ENCODE measurements at places on chromosomes 16 and 17. TPM values are rescaled to one million over a fixed set of nuclear protein-coding genes. Genes with fewer than 3 reads are reported as not detected.

GRCh38 chr16:49809062-49809461 is 46.9 kb downstream of the ZNF423 start:
- no peaks in the 10 kb centered on the region for H3K4me1 ChIP-seq
- no peaks in the 10 kb centered on the region for H3K36me3 ChIP-seq
- DNase-seq = no peak
- no peak overlapping the region for H3K4me3 ChIP-seq
- H3K27me3 ChIP-seq = no peaks in the 10 kb centered on the region

DNA sequence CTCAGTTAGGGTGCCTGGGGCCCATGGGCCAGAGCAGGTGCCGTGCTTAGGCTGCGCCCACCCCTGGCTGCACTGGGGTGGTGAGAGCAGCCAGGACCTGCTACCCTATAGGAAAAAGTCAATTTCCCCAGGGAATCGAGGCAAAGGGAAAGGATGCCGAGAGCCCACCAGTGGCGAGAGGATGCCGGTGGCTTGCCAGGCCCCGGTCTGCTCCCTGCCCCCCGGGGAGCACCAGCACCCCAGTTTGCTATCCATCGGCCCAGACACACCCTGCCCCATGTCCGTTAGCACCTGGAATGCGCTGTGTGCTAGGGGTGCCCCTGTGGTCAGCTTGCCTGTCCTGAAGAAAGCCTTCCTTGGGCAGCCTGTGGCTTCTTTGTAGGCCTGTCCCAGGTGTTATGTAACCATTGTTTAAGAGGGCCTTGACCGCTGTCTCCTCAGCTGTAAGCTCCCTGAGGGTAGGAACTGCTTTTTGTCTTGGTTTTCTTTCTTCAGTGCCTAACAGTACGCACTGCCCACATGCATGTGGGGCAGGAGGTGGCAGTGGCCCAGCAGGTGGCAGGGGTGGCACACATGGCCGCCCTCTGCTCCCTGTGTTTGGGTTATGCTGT is 40.8 kb downstream of the NT5M start:
- H3K4me3 ChIP-seq = no peak overlapping the region
- DNase-seq = no peak
- H3K4me1 ChIP-seq = no peaks in the 10 kb centered on the region
- H3K27me3 ChIP-seq = peaks cover 4% of the 10 kb centered on the region
- H3K36me3 ChIP-seq = no peaks in the 10 kb centered on the region

DNA sequence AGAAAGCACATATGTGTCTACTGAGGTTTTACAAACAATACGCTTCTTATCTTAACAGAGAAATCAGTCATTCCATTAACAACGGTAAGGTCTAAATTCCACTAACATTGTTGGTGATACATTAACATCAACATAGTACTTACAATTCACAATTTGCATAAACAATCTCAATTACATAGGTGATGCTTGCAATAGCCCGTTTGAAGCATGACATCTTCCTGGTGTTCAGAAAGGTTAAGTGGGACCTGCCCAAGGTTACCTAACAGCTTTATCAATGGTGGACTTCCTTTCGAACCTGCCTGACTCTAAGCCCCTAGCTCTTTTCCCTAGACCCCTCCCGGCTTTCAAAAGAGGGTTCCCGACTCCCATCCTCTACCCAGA is 699 bp downstream of the FAM222B start:
- peak overlapping the region; percentile 97 for H3K4me3 ChIP-seq
- DNase-seq = no peak
- peaks cover 24% of the 10 kb centered on the region for H3K4me1 ChIP-seq

DNA sequence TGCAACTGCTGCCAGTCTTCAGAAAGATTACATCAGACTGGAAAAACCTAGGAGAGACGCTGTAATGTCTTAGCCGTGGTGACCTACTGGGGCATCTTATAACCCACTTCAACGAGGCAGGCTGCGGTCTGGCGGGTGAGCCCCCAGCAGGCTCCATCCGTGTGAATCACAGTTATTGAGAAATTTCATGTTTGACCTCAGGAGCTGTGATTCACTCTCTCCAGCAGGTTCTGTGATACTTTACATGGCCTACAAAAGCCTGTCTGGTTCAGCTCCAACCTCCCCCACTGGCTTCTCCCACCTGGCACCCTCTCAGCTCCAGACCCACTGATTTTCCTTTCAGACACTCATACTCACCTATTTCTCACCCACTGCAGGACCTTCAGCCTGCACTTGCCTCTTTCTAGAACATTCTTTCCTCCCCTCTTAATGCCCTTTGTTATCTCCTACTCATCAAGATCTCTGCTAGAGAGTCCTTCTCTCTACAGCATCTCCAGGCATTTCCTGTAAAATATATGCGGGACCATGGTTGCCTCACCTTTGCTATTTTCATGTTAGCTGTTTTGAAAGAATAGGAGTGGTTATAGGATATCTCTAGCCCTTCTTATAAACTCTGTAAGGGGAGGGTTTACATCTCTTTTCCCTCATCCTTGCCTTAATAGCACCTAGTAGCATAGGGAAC is 227.9 kb downstream of the MAF start:
- peaks cover 6% of the 10 kb centered on the region for H3K36me3 ChIP-seq
- H3K4me3 ChIP-seq = no peak overlapping the region
- no peak overlapping the region for H3K27ac ChIP-seq

DNA sequence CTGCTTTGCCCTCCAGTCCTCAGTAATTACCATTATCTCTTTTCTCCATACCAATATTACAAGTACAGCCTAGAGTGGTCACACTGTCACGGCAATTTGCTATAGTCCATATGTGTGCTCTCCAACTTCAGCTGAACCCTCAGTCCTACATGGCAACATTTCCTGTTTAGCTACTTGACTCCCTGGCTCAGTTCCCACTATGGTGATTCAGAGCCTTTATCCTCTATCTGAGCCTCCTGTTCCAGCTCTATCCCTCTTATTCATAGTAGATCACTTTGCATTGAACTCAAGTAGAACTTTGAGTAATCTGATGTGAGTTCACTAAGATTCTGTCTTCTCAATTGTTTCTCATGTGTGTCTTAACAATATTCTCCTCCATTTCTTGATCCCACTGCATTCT is 43.7 kb upstream of the GOSR1 start:
- no peak overlapping the region for H3K27ac ChIP-seq
- no peak for DNase-seq
- H3K4me1 ChIP-seq = peaks cover 18% of the 10 kb centered on the region
- H3K4me3 ChIP-seq = no peak overlapping the region
- peaks cover 41% of the 10 kb centered on the region for H3K36me3 ChIP-seq
- no peaks in the 10 kb centered on the region for H3K27me3 ChIP-seq

- H3K4me1 ChIP-seq = peaks cover 85% of the 10 kb centered on the region
- H3K27me3 ChIP-seq = no peaks in the 10 kb centered on the region
- peak overlapping the region; percentile 61 for H3K4me3 ChIP-seq
- H3K36me3 ChIP-seq = peaks cover 35% of the 10 kb centered on the region
- peak overlapping the region; percentile 87 for H3K27ac ChIP-seq
Measured at GRCh38 chr17:80782536-80783427, 208.9 kb upstream of the CHMP6 start.

- DNase-seq = no peak
- H3K27ac ChIP-seq = no peak overlapping the region
- H3K36me3 ChIP-seq = peaks cover under 1% of the 10 kb centered on the region
- peaks cover 11% of the 10 kb centered on the region for H3K4me1 ChIP-seq
- H3K27me3 ChIP-seq = peaks cover 4% of the 10 kb centered on the region
- no peak overlapping the region for H3K4me3 ChIP-seq
Measured at GRCh38 chr16:85042606-85043005, 15.0 kb downstream of the KIAA0513 start.

The PIRT gene
- total RNA-seq = not detected

- no peak overlapping the region for H3K4me3 ChIP-seq
- peaks cover 28% of the 10 kb centered on the region for H3K4me1 ChIP-seq
- DNase-seq = no peak
- peaks cover 6% of the 10 kb centered on the region for H3K27me3 ChIP-seq
- H3K36me3 ChIP-seq = no peaks in the 10 kb centered on the region
Measured at GRCh38 chr16:12612598-12613101, 191.0 kb downstream of the CPPED1 start.

The ALOX15B gene
- not detected for total RNA-seq

- H3K4me3 ChIP-seq = no peak overlapping the region
- DNase-seq = no peak
- no peaks in the 10 kb centered on the region for H3K27me3 ChIP-seq
Measured at GRCh38 chr17:52420555-52421078, 262.1 kb upstream of the CA10 start.

DNA sequence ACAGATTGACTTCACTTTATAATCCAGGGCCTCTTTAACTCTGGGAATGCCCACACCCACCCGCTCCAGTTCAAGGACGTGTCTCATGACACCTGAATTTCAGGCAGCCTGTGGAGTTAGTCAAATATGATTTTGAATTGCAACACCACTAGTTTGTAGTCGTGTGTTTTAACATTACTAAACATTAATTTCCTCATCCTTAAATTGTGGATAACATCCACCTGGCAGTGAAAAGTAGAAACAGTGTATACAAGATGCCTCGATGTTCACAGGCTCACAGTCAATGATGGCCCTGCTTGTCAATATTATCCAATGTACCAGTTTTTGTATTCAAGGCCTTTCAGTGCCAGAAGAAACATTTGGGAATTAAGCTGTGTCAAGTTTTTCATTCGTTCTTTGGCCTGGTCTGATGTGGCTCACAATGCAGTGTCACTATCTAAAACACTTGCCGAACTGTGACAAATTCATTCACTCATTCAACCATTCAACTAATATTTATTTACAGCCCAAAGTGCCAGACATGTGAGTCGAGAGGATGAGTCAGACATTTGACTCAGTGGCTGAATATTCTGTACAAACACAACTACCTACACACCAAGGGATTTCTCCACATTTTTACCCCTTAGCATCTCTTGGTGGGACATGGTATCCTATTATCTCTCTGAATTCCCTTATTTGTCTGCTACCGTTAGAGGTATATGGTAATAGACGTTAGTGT is 1.4 kb downstream of the MEIOB start:
- no peaks in the 10 kb centered on the region for H3K36me3 ChIP-seq
- no peak overlapping the region for H3K27ac ChIP-seq
- no peak for DNase-seq
- H3K4me1 ChIP-seq = no peaks in the 10 kb centered on the region
- peaks cover 21% of the 10 kb centered on the region for H3K27me3 ChIP-seq

GRCh38 chr16:13333336-13333735 is 431.9 kb downstream of the SHISA9 start:
- DNase-seq = no peak
- no peaks in the 10 kb centered on the region for H3K36me3 ChIP-seq
- no peak overlapping the region for H3K4me3 ChIP-seq
- no peaks in the 10 kb centered on the region for H3K4me1 ChIP-seq
- no peak overlapping the region for H3K27ac ChIP-seq
- no peaks in the 10 kb centered on the region for H3K27me3 ChIP-seq

DNA sequence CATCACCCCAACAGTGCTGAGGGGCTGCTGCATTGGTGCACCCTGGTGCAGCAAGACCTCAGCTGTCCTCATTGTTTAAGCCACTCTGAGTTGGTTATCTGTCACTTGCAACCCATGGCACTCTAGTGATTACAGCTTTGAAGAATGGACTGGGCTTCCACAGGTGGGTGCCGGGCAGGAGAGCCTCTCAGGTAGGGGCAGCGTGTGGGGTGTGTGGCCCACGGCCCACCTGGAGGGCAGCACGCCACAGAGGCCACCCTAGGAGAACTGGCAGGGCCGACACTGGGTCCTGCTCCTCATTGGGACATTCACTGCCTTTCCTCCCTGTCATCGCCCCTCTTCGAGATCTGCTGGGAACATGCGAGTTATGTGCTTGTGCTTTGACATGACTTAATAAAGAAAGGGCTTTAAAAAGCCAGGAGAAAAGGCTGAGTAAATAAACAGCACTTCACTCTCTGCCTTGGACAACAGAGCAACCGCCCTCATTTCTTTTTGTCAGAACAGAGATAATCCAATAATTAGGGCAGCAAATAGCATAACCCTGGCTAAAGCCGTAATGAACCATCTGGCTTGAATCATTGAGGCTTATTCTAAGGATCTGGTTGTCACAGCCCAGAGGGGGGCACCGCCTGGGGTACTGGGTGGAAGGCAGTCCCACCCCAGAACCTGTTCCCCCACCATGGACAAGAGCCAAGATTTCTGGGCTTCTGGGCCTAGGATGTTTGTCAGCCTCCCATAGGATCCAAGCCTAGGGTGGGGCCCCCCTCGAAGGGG is 3.0 kb downstream of the DOC2B start:
- H3K27ac ChIP-seq = no peak overlapping the region
- H3K4me1 ChIP-seq = peaks cover 6% of the 10 kb centered on the region
- no peak for DNase-seq
- H3K36me3 ChIP-seq = no peaks in the 10 kb centered on the region

DNA sequence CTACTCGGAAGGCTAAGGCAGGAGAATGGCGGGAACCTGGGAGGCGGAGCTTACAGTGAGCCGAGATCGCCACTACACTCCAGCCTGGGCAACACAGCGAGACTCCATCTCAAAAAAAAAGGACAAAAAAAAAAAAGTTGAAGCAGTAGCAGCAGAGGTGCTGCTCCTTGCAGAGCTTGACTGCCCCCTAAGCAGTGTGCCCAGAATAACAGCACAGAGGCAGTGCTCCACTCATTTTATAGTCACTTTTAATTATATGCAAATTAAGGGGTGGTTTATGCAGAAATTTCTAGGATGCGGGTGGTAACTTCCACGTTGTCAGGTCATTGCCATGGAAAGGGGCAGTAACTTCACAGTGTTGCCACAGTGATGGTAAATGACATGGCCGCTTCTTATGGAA is 54.3 kb upstream of the NOL11 start:
- no peaks in the 10 kb centered on the region for H3K4me1 ChIP-seq
- no peak overlapping the region for H3K4me3 ChIP-seq
- no peak for DNase-seq
- peaks cover 14% of the 10 kb centered on the region for H3K36me3 ChIP-seq
- H3K27me3 ChIP-seq = no peaks in the 10 kb centered on the region

DNA sequence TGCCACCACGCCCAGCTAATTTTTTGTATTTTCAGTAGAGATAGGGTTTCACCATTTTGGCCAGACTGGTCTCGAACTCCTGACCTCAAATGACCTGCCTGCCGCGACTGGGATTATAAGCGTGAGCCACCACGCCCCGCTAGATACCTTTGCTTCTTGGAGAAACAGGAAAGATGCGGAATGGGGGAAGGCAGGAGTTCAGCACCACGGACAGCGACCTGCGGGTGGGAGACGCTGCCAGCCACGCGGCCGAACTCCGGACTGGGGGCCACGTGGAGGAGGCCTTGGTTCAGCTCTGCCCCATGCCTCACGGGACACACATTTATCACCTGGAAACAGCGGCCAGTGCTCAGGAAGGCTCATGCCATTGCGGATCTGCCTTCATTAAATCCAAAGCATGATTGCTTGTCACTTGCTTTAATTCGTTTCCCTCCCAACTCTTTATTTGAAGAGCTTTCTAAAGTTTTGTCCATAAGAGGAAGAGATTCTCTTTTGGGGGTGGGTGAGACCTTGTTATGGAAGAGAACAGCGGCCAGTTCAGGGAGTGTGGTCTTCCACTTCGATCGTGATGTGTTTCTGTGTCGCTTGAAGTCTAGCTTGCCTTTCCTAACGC is 219.9 kb downstream of the ENGASE start:
- H3K4me1 ChIP-seq = no peaks in the 10 kb centered on the region
- H3K4me3 ChIP-seq = no peak overlapping the region

The TMEM204 gene
- 23.7 TPM for total RNA-seq

GRCh38 chr17:43760254-43760852 is 1.8 kb upstream of the SOST start:
- no peaks in the 10 kb centered on the region for H3K36me3 ChIP-seq
- H3K4me3 ChIP-seq = no peak overlapping the region
- peak; percentile 79 for DNase-seq
- H3K27ac ChIP-seq = no peak overlapping the region

GRCh38 chr17:73882590-73882989 is 238.3 kb upstream of the SDK2 start:
- no peak overlapping the region for H3K4me3 ChIP-seq
- no peak for DNase-seq
- H3K27ac ChIP-seq = no peak overlapping the region
- H3K27me3 ChIP-seq = peaks cover 3% of the 10 kb centered on the region
